ENCODE measurements at places on chromosomes 6 and 20.

DNA sequence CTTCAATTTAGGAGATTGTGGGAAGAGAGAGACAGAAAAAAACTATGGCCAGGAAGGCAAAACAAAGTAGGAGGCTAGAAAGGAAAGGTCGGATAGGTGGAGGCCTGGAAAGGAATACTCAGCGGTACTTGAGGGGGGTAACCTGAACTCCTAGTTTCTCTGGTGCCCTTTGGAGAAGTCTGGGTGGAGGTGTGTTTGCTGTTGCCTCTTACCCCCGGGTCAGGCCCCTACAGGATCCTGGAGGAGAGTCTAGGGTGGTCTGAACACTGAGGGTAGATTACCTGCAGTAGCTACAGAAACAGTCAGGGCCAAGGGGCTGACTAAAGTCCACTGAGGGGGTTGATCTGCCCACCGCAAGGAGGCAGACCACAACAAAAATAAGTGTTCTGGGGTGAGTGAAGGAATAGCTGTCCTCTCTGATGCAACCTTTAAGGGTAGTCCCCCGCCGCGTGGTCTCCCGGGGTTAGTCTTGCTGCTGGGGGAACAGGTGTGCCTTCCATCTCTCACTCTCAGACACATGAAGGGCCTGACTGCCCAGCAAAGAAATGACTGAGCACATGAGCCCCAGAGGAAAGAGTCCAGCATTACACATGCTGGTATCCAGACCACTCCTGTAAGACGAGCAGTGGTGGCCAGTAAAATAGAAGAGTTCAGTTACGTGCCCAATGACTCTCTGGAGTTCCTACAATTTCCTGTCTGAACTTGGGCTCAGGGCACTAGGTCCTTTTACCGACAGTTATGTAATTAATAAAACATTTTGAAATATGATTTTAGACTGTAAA lies 59.5 kb downstream of the MTHFD1L start:
- no peak for DNase-seq

GRCh38 chr20:63940071-63940471 lies 16.1 kb downstream of the UCKL1 start:
- DNase-seq: peak; percentile 5

GRCh38 chr20:50522053-50522674 lies 12.0 kb downstream of the PTPN1 start:
- DNase-seq: no peak

- DNase-seq: peak; percentile 66
Observed at GRCh38 chr6:43668151-43669028, 19.2 kb downstream of the MRPS18A start.

DNA sequence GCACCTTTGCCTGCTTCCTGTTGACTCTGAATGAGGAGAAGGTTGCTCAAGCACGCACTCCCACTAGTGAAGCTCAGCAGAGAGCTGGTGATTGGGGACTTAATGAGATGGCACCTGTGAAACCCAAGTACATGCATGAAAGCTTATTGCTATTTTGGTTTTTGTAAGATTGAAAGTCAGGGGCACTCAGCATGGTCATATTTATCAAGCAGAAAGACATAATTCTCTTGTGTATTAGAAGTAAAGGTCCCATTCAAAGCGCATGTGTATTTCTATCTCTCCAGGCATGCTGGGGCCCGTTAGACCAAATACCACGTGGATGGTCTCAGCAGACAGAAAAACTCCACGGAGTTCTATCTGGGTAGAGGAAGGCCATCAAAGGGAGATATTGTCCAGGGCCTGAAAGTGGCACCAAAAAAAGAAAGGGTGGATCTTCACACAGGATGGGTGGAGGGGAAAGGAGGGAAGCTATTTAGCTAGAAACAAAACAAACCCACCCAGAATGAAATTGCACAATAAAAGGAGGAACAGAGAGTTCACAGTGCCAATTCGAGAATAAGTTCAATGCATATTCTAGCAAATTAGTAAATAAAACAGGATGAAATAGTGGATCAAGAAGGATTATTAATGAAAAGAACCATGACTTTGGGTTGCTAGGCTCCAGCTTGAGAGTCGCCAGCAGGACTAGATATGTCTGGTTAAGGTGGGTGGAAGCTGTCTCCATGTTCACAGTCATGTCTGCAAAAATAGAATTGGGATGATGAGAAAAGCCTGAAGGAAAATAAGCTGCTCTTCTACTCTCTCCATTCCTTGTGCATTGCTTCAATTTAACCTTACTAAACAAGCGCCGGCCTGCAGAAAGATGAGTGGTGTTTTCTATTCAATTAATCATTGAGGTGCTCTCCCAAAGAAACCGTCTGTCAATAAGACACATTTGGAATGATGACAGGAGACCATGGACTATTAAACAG lies 224.9 kb upstream of the DTNBP1 start:
- no peak for DNase-seq

DNA sequence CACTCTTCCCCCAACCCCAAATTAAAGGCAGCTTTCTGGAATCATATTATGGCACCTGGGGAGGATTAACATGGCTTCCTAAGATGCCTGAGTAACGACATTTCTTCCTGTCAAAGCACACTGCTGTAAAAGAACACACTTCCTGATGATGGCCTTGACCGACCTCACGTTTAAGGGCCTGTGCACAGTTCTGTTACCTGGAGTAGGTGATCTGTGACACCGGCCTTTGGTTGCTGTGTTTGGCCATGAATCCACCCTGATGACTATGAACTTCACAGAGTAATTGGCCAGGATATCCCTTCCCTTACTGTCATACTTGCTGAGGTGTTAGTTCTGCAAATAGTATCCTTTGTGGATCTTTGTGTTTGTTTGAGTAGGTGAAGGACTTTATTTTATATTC lies 45.8 kb downstream of the PLCB4 start:
- no peak for DNase-seq

GRCh38 chr6:46687619-46688097 lies at the start of gene TDRD6:
TDRD6 (plus strand) TSS chr6:46687885; CDS start chr6:46688129, 244 bp downstream.
- DNase-seq: no peak

Data from stimulated activated CD4-positive, alpha-beta T cell treated with anti-CD3 and anti-CD28 coated beads, Interleukin-15, amount 100 ng/mL, for 24 hours (primary cell).